T47D (cell line): ENCODE measurements at places on chromosomes 3 and 15.

DNA sequence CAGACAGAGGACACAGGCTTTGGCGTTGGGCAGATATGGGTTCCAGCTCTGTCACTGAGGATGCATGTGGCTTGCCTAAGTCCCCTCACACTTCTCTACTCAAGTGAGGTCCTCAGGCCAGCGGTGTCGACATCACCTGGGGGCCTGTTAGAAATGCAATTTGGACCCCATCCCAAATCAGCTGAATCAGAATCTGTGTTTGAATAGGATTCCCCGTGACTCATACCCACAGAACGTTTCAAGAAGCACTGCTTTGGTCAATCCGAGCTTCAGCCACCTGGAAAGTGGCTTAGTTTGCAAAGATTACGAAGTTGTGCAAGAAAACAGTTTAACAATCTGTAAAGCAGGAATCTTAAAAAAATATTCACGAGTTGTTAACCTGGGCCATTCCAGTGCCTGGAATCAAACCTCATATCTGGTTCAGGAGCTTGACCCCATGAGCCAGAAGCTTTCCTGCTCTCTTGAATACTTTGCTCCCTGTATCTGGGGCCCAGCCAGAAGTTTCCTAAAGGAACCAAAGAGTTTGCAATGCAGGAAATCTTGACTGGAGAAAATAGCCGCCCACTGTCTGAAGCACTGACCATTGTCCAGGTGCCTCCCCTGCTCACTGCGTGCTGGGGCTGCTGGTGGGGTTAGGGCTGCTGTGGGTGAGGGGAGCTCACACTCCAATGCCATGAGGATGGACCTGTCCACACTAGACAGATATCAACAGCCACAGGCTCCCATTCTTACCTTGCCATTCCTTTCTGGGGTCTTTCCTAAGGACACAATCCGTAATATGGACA lies 208.5 kb upstream of the LINGO1 start:
- no peak for DNase-seq

GRCh38 chr3:79314544-79314943 lies 453.3 kb downstream of the ROBO1 start:
- DNase-seq = peak; percentile 10

- no peak for DNase-seq
Measured at GRCh38 chr15:100159436-100159835, 182.3 kb downstream of the ADAMTS17 start.

- DNase-seq = no peak
Measured at GRCh38 chr3:112124907-112125607, 8.0 kb downstream of the GCSAM start.
